Spinal cord (tissue), 10 donors: ENCODE measurements at places on chromosomes 4 and X.
A peak's percentile ranks its signal among the peaks of the same experiment; 100 is the strongest.

DNA sequence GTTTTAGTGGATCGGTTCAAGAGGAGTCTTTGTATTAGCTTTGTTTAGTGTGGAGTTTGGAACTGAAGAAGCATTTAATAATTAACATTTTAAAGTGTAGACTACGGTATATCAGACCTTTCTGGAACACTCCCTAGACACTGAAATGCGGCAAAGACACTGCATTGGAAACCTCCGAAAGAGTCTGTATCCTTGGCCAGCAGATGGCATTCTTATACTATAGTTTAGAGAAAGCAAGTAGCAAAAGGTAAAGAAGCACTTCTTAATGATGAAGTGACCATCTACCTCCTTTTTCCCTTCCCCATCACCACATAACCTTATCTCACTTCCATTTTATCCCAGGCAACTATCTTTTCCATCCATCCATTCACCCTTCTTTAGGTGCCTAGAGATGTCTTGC is 7.6 kb downstream of the FABP2 start:
- peak; percentile 91 for DNase-seq

DNA sequence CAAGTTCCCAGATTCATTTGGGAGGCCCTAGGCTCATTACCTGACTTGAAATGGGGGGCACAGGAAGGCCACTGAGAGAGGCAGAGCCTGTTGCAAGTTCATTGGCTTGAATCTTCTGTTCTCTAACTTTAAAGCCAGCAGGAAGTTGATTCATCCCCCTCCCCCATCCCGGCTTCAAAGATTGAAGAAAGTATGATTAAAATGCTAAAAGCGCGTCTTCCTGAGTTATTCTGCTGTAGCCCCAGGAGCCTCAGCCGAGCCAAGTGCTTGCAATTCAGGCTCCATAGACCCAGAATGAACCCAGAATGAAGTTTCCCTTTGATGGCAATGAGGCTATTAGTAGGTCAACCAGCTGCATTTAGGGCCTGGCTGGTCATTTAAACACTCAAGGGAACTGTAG is 14.7 kb downstream of the CHST7 start:
- DNase-seq: no peak

- no peak for DNase-seq
Measured at GRCh38 chrX:111083081-111083480, 12.9 kb upstream of the PAK3 start.

DNA sequence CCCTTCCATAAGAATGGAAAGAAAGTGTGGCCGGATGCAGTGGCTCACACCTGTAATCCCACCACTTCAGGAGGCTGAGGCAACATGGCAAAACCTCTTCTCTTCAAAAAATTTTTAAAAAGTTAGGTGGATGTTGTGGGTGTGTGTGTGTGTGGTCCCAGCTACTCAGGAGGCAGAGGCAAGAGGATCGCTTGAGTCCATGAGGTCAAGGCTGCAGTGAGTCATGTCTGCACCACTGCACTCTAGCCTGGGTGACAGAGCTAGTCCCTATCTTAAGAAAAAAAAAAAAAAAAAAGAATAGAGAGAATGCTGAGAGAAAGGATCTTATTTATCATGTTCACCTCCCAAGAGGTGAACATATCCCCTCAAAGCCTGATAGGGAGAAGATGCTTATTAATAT is 492.1 kb upstream of the SMIM31 start:
- DNase-seq: no peak

DNA sequence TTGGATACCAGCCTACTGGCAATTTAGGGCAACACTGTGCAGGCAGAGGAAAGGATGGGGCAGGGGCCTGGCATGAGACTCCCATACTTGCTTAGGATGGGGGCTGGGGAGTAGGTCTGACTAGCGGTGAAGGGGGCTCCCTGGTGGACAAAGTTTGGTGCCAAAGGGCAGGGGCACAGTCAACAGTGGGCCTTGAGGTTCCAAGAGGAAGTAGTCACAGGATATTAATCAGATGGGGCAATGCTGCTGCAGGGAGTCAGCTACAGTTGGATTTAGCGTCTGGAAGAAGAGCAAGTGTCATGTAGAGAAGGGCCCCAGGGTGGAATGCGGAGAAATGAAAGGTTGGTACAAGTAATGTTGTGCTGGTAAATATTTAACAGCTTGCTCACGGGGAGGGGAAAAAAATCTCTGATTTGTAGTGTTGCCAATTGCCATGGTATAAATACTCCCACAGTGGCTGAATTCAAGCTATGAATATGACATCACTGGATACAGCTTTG is 139.4 kb downstream of the PJA1 start:
- DNase-seq: no peak

DNA sequence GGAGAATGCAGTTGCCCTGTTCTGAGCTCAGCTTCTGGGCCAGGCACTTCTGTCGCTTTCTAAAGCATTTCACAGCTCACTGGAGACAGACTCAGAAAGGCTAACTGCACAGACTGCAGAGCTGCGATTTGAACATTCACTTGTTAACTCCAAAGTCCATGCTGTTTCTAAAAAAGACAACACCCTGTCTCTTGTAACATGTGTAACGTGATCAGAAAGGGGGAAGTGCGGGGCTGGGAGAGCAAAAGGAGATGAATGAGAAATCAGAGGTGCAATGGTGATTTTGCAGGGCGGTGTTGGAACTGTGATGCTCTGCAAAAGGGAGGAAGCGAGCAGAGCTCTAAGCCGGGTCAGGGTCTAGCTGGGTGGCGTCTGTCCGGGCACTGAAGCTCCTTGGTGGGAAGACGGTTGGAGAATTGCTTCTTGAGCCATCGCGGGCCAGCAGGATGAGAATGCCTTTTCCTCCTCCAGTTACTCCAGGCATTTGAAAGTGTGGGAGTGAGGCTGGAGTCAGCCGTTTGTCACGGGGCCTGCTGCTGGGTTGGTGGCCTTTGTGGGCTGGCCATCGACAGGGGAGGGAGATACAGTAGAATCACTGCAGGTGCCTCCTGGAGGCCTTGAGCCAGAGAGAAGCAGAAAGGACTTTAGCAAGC is 20.3 kb downstream of the TBC1D14 start:
- DNase-seq: no peak

DNA sequence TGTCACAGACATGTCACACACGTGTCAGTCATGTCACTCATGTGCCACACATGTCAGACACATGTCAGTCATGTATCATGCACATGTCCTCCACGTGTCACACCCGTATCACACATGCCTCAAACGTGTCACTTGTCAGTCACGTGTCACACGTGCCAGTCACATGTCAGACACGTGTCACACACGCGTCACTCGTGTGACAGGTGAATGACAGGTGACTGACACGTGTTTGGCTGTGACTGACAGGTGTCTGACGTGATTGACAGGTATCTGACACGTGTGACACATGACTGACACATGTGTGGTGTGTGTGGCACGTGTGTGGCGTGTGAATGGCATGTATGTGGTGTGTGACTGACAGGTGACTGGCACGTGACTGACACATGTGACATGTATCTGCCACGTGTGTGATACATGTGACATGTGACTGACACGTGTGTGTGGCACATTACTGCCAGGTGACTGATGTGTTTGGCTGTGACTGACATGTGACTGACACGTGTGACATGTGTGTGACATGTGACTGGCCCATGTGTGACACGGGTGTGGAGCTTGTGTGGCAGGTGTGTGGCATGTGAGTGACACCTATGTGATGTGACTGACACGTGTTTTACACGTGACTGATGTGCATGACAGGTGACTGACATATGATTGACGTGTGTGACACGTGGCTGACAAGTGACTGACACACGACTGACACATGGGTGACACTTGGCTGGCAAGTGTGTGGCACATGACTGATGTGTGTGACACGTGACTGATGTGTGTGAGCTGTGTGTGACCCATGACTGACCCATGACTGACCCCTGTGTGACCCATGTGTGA is 90.7 kb upstream of the GPC3 start:
- DNase-seq: no peak

- peak; percentile 55 for DNase-seq
Measured at GRCh38 chr4:1381944-1382541, 24.2 kb downstream of the NKX1-1 start.

DNA sequence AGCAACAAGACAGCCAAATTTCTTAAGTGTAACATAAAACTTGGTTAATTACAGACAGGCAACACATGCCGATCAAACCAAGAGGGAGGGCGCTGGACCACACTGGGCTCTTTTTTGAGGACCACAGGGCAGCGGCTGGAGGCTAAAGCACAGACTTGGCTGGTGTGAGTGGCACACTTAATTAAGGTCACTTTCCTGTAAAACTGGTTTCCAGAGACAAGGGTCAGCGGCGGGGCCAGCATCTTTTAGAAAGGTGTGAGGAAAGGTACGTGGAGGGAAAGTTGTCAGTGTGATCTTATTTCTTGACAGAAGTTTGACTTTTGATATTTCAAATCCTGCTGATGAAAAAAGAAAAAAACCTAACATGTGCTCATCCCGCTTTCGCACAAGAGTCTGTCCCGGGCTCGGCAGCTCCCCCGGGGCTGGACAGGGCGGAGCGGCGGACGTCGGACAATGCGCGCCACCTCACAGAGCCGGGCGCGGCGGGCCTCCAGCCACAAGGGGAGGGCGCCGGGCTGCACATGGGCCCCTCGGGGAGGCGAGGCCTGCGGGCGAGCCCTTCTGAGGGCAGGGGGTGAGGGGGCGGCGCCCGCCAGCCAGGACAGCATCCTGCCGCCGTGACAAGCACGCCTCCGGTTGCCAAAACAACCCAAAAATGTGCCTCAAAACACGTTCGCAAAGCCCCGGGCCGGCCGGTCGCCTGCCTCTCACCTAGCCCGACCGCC is 660 bp upstream of the HSPA4L start:
- peak; percentile 73 for DNase-seq

DNA sequence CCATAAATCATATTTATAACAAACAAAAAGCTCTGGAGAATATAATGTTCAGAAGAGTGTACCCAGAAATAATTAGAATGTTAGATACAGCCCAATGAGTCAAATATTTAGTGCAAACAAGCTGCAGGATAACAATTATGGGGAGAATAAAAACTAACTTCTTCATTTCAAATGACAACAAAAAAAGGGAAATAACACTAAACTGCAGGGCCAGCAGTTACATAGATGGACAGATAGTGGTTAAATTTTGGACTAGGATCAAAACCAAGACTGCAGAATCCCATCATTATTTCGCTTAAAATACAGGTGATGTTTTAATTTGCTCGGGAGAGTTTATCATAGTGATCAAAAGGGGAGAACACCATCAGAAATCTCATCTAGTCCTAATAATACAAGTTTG is 617 bp upstream of the GPR34 start:
- no peak for DNase-seq

- DNase-seq: no peak
Measured at GRCh38 chrX:8591501-8591900, 126.9 kb downstream of the VCX3B start.

- DNase-seq: no peak
Measured at GRCh38 chr4:33482773-33483172, 2761.5 kb downstream of the ARAP2 start.
